Activated naive CD4-positive, alpha-beta T cell (primary cell): ENCODE measurements at places on chromosomes 5 and 9.
A peak's percentile ranks its signal among the peaks of the same experiment; 100 is the strongest.

DNA sequence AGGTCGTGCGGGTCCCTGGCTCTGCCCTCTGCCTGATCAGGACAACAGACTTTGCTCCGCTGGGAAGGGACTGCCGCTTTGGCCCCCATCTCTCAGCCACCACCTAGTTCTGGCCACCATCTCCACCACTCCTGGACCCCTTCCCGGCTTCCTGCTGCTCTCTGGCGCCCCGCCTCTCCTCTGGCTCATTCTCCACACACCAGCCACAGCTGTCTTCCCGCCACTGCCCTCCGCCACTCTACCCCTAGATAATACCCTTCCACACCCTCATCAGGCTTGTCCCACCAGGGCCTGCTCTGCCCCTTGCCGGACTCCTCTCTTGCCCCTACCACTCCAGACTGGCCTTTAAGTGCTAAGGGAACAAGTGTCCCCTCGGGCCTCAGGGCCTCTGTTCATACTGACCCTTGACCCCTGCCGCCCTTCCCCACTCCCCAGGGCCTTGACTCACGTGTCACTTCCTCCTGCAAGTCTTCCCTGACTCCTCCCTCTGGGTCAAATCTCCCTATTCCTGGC lies 3.0 kb upstream of the CDX1 start:
- DNase-seq = no peak

DNA sequence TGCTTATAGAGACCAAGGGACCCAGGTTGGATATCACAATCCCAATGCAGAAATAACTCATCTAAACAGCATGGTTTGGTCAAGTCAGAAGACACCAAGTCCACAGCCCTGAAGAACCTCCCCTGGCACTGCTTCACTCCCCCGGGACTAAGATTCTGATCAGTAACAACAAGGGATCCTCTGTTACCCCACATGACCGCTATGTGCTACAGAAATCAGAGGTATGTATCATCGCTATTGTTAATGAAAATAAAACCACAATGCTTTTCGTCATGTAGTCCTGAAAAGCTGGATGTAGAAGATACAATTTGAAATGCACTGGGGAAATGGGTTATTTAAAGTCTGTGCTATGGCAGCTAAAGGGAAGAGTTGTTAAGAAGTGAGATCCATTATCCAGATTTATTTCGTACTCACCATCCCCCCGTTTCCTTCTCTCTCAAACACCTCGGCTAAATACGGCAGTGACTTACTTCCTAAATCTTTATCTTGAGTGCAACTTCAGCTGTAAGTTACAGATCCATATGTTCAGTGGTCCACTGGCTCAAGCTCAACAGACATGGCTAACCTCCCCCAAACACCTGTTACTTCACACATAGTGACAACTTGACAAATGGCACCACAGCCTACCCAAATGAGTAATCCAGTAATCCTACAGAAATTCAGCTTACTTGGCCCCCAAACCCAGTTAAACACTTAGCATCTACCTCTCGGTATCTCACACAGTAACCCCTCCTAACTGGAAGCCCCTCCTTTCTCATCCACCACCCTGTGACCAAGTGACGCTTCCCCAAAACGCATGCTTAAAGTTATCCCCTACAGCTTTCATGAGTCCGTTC lies 129.2 kb downstream of the MYO10 start:
- no peak for DNase-seq

DNA sequence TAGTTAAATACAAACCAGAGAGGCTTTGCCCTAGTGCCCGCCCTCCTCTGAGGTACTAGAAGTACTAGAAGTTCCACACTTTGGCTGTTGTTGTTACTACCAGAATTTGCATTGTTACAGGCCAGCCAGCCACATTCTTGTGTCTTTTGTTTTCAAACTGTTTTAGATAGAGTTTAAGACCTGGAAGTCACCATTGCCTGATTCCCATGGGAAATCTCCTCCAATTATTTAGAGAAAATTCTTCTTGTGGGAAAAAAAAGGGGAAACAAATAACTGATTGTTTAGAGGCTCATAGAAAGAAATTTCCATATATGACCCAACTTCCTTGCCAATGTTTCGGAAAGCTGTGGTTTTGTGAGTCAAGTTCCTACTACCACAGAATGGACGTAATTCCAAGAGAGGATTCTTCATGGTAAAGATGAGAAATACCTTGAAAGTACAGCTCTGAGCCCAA lies 252.2 kb downstream of the GOLPH3 start:
- no peak for DNase-seq

GRCh38 chr9:78997296-78997695 lies 574.5 kb upstream of the TLE4 start:
- DNase-seq = no peak

- no peak for DNase-seq
These were observed 48.8 kb downstream of the FAM81B start for GRCh38 chr5:95439801-95440493.

DNA sequence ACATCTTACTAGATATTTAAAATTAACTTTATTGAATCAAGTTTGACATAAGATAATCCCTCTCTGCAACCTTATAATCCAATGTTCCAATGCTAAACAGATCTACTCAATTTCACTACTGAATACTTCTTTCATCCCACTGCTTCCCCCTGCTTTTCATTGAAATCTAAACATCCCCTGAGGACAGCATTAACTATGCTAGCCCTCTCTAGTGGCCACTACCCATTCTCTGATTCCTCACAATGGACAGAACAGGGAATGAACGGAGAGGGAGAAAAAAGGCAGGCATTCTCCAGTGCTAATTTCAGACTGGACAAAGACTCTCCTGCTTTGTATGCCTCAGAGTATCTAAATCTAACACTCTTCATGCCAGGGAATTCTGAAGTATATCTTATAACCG lies 54.3 kb upstream of the RGS7BP start:
- no peak for DNase-seq

DNA sequence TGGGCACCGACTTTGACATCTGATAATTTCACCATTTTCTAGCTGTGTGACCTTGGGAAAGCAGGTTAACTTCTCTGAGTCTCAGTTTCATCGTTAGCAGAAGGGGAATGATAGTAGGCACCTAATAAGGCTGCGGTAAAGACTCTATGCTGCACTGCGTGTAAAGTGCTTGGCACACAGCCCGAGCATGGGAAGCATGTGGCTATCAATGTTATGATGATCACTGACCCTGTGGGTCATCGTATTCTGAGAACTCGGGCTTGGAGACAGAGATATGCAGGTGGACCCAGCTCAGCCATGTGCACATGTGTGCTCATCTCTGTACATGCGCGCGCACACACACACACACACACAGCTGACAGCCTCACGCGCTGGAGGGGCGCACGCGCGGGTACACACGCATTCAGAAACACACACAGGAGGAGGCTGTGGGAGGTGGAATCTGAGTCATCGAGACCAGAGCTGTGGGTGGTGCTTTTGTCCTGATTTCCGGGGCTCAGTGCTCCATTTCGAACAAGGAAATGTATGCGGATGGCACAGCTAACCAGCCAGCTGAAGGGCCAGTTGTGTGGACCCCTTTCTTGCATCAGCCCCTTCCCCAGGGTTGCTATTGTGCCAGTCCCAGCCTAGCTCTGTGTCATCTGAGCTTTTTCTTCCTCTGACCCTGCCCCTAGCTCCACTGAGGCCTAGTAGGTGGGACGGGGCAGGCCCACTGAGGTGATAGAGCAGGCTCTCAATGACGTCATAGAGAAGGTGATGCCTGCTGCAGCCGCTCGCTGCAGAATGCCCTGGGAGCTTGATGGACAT lies 11.1 kb upstream of the ARAP3 start:
- peak; percentile 43 for DNase-seq

DNA sequence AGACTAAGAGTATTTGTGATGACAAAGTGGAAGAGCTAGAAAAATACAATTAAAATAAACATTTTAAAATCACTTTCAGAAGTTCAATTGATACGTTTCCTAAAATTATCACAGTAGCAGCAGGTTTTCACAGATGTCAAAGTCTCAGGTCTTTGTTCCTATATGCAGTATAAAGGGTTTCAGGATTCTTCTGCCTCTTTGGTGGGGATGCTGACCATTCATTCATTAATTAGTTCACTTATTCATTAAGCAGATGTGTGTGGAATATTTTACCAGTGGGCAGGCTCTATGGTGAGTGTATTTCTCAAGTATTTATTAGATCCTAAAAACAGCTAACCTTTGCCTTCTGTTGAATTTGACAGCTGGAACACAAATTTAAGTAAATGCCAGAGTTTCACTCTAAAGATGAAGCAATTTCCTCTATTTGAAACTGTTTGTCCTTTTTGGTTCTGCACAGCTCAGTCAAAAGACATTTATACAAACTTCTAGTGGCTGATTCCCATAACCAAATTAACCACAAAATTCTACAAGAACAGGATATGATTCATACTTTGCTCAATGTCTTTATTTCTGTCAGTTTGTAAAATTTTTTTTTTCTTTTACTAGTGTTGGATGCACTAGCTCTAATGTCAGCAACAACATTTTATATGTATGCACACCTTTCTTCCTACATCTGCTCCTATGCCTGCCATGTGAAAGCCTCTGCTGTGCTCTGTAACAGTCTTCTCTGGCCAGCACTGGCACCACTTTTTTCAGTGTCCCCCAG lies 75.9 kb upstream of the PRR16 start:
- DNase-seq = no peak

- peak; percentile 95 for DNase-seq
These were observed at the start of gene NPM1 for GRCh38 chr5:171387345-171387969. NPM1 (plus strand) TSS chr5:171387849; CDS start chr5:171387949, 100 bp downstream.

DNA sequence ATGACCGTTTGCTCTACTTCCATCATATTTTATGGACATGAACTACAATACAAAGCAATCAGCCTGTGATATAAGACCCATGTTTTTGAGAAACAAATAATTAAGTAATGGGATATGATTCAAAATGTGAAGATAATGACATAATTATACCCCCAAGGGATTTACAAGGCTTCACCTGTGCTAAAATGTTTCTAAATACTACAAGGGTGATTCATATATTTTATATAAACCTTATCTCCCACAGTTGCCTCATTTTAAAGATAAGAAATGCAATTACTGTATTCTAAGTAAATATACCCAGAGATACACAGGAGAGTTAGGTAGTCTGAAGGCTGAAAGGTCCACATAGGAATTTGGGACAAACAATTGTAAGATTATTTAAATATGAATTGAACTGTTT lies 662.0 kb upstream of the CHD1 start:
- DNase-seq = no peak

DNA sequence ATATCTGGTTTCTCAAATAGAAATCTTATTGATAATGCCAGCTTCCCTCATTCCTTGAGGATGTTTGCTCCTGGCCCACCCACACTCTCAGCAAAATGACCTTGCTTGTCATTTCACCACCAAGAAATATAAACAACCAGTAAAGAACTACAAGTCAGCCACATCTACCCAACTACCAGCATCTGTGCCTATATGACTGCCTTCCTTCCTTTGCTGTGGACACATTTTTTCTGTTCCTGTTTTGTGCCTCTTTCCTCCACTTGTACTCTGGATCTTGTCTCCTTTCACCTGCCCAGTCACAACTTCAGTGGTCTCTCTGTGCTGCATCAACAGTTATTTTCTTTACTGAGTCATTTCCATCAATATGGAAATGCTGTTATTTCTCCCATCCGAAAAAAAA lies 20.3 kb downstream of the KIF2A start:
- no peak for DNase-seq

- no peak for DNase-seq
These were observed 95.0 kb downstream of the KCNT1 start for GRCh38 chr9:135796784-135797485.

GRCh38 chr9:71589612-71590011 lies 178.7 kb downstream of the CEMIP2 start:
- DNase-seq = no peak

- no peak for DNase-seq
These were observed 128.3 kb downstream of the MARCHF11 start for GRCh38 chr5:16051246-16051755.

DNA sequence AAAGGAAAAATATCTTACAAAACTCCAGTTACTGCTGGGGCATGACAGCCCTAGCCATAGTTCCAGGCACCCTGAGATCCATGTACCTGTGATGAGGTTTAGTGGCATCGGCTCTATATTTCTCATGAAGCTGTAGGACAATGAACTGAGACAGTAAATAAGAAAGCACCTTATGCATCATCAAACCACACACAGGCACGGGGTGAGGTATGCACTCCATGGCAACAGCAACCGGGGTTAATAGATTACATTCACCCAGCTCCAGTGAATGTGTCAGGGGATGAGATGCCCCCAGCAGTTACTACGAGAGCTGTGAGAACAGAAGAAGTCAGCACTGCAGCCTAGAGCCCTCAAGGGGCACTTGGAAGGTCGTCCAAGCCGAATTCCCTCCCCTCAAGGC lies 162.0 kb upstream of the S1PR3 start:
- no peak for DNase-seq

GRCh38 chr5:77776554-77777206 lies 541 bp upstream of the TBCA start:
- DNase-seq = no peak

GRCh38 chr5:61599370-61600122 lies 267.5 kb downstream of the ZSWIM6 start:
- DNase-seq = no peak

- DNase-seq = no peak
These were observed 399 bp upstream of the FBN2 start for GRCh38 chr5:128538250-128539037.

- no peak for DNase-seq
These were observed 169.6 kb upstream of the PITX1 start for GRCh38 chr5:135203593-135204036.

- DNase-seq = no peak
These were observed 71.8 kb downstream of the SMARCA2 start for GRCh38 chr9:2086971-2087370.

DNA sequence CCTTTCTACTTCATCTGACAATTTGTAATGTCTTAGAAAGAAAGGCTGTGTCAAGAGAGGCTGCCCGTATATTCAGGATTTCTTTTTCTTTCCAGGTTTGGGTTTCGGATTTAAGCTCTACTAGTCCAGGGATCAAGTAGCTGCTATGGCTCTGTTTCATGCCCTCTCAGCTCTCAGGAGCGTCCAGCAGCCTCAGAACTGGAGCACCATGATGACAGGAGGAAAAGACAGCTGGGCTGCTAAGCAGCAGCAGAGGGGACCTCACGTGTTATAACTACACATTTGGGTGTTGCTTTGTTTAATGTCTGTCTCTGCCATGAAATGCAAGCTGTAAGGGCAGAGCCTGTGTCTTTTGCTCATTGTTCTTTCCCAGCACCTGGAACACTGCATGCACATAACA lies 28.5 kb downstream of the TBC1D2 start:
- DNase-seq = no peak

DNA sequence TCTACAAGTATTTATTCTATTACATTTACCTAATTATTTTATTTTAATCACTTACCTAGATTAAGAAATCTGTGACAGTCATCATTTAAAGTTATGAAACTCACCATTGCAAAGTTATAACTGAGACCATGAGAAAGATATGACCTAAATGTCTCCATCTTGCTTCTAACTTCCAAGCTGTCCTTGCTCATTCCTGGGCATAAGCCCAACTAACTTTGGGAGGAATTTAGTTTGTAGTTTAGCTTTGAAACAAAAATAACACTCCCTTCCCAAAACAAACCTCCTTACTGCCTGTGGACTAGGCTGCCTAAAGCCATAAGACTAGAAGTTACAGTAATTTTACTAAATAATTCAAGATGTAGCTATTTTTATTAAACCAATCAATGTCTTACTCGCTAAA lies 195.6 kb upstream of the RAI14 start:
- DNase-seq = no peak

GRCh38 chr5:110339399-110339798 lies 387.1 kb downstream of the TMEM232 start:
- DNase-seq = no peak
